Activated naive CD4-positive, alpha-beta T cell treated with anti-CD3 and anti-CD28 coated beads, Interleukin-2, amount 50 U/mL, for 72 hours (primary cell): ENCODE measurements at places on chromosomes 5 and 9. TPM values are rescaled to one million over a fixed set of nuclear protein-coding genes. Genes with fewer than 3 reads are reported as not detected.

FYB1 gene
- total RNA-seq = 161 TPM

SLC4A9 gene
- total RNA-seq = 0.41 TPM

DPYSL3 gene
- 0.54 TPM for total RNA-seq

RNF180 gene
- not detected for total RNA-seq

PTGR1 gene
- total RNA-seq = 0.59 TPM

BICD2 gene
- total RNA-seq = 15.0 TPM

ADGRV1 gene
- total RNA-seq = not detected

ORM2 gene
- not detected for total RNA-seq

EDIL3 gene
- not detected for total RNA-seq

SPATA31D4 gene
- not detected for total RNA-seq

LCN1 gene
- total RNA-seq = not detected

IL13 gene
- 0.72 TPM for total RNA-seq

MRPL36 gene
- 69.6 TPM for total RNA-seq

ARL10 gene
- 19.1 TPM for total RNA-seq

ODF2 gene
- 67.9 TPM for total RNA-seq

PCDHA9 gene
- total RNA-seq = not detected

TMEM174 gene
- total RNA-seq = not detected

PCDHGB4 gene
- total RNA-seq = not detected

PCDHGA12 gene
- 0.16 TPM for total RNA-seq

SLC46A2 gene
- not detected for total RNA-seq

SNX24 gene
- 1.8 TPM for total RNA-seq

TMC1 gene
- total RNA-seq = not detected

PCDHB13 gene
- not detected for total RNA-seq

TMEM215 gene
- total RNA-seq = not detected

PCDHGA9 gene
- not detected for total RNA-seq

ERCC8 gene
- 10.5 TPM for total RNA-seq

OLFM1 gene
- not detected for total RNA-seq

MRPL22 gene
- 120 TPM for total RNA-seq

PLAC8L1 gene
- total RNA-seq = 0.64 TPM

INSL4 gene
- total RNA-seq = not detected

IL33 gene
- total RNA-seq = not detected

ENC1 gene
- 0.75 TPM for total RNA-seq

PRDM9 gene
- total RNA-seq = not detected

GFM2 gene
- 46.7 TPM for total RNA-seq

ATP10B gene
- total RNA-seq = not detected

SSNA1 gene
- 37.1 TPM for total RNA-seq

C9orf153 gene
- total RNA-seq = 0.59 TPM

TRIM36 gene
- total RNA-seq = 0.91 TPM

PLAA gene
- 31.5 TPM for total RNA-seq

BRD3OS gene
- total RNA-seq = 3.7 TPM

ABO gene
- not detected for total RNA-seq

BTNL3 gene
- total RNA-seq = not detected

LMX1B gene
- not detected for total RNA-seq
